MCF 10A (cell line): ENCODE measurements at places on chromosomes 1 and 21.

DNA sequence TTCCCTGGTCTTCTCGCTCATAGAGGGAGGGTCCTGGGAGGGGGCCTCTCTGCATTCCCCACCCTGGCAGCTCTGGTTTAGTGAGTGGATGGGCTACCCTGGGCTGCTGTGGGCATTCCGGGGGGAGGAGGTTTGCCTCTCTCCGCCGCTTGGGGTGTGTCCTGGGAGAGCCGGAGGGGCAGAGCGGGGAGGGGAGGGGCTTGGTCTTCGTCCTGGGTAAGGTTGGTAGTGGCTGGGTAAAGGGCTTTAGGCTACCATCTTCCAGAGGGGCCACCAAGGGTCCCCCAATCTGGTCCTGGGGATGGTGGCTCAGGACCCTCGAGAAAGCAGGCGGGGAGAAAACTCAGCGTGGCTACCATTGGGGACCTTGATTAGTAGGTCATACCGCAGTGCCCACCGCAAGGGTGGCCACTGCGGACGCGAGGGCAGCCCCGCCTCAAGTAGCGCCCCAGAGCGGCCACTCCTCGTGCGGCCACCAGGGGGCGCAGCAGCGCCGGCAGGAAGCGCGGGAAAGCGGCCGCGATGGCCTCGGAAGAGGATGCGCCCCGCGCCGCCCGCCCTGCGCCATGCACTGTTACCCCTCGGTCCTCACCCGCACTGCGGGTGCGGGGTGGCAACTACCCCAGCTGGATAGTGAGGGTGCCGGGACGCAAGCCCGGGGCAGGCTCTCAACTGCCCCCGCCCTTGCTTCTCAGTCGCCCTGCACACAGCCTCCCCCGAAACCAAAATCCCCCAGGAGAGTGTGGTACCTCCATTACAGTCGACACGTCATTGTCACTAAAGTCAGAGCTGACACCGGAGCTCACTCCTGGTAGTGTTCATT is 44.1 kb upstream of the SLC25A33 start:
- DNase-seq: peak; percentile 29

DNA sequence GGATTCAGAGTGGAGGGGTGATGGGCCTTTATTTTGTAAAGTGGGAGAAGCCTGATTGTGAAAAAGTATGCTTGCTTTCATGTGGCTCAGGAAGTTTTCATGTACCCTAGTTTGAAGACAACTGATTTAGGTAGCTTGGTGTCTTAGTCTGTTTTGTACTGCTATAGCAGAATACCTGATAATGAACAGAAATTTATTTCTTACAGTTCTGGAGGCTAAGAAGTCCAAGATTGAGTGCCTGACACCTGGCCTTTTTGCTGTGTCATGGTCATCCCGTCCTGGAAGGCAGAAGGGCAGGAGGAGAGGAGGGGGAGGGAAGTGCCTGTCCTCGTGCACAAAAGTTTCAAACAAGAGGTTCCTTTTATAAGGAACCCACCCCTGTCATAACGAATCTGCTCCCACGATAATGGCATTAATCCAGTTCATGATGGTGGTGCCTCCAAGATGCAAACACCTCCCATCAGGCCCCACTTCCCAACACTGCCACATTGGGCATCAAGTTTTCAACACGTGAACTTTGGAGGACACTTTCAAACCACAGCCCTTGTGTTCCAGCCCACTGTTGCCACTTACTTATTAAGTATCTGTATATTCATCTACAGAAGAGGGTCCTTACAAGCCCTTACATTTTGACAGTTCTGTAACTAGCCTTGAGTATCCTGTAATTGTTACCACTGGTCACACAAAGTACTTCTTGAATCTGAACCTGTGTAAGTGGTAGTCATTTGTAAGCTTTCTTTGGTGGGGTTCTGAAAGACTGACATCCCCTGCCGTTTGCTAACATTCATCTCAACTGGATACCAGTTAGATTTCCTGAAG is 9.5 kb downstream of the UCK2 start:
- no peak for DNase-seq

DNA sequence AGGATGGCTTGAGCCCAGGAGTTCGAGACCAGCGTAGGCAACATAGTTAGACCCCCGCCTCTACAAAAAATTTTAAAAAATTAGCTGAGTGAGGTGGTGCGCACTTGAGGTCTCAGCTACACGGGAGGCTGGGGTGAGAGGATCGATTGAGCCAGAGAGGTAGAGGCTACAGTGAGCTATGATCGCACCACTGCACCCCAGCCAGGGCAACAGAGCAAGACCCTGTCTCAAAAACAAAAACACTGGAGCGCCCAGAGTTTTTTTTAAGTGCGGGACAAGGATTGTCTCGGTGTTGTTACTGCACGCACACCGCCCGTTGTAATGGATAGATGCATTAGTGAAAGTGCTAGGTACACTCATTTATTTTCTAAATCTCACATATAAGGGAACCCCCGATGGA is 37.1 kb downstream of the PIK3CD start:
- no peak for DNase-seq

GRCh38 chr1:175808999-175809398 is 65.6 kb upstream of the TNR start:
- DNase-seq: no peak

- DNase-seq: no peak
These were observed 62.6 kb downstream of the ABL2 start for GRCh38 chr1:179166663-179167417.

DNA sequence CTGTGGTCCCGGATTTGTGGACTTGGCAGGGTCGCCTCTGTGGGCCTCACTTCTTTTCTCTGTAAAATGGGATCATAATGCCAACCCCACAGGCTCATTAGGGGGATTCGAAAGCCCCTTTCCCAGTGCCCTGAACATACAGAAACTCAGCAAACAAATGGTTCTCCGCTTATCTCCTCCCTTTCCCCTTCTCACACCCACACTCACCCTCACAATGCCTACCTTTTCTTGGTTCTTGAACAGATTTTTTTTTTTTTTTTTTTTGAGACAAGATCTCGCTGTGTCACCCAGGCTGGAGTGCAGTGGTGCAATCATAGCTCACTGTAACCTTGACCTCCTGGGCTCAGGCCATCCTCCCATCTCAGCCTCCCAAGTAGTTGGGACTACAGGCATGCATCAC is 175.7 kb downstream of the KAZN start:
- DNase-seq: no peak
